Testis (tissue), 5 donors: ENCODE measurements at places on chromosomes 13 and 19.

GRCh38 chr19:13102666-13103580 is at the start of gene LYL1:
TSS of gene LYL1 (minus strand) at chr19:13102858. CDS start at chr19:13101171, 1,687 bp downstream.
- peak; percentile 81 for DNase-seq

DNA sequence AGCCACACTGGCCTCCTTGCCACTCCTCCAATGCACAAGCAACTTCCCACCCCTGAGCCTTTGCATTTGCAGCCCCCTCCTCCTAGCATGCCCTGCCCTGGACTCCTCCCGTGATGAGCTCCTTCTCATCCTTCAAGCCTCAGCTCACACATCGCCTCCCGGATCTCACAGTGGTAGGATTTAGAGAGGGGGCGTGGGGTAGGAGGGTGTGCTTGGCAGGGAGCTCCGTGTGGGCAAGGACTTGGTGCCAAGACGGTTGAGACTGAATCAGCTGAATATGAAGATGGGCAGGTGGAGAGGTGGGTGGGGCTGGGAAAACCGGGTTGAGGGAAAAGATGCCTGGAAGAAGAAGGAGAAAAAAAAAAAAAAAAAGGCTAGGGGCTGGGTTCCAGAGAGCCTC is 48.4 kb upstream of the ZNRF4 start:
- no peak for DNase-seq

DNA sequence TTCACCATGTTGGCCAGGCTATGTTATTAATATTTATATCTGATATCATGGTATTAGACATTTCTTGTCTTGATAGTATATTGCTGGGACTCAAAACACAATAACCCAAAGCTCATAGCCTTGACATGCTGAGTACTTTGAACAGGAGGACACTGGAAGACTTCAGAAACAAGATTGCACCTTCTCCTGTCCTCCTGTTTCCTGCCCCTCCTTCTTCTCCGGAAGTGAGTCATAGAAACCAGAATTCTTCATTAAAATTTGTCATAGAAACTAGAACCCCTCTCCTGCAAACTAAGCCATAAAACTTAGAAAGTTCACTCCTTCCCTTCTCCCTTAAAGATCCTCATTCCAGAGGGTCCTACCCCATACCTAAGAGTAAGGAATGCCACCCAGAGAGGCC is 400.2 kb downstream of the SLITRK5 start:
- DNase-seq, result no peak

DNA sequence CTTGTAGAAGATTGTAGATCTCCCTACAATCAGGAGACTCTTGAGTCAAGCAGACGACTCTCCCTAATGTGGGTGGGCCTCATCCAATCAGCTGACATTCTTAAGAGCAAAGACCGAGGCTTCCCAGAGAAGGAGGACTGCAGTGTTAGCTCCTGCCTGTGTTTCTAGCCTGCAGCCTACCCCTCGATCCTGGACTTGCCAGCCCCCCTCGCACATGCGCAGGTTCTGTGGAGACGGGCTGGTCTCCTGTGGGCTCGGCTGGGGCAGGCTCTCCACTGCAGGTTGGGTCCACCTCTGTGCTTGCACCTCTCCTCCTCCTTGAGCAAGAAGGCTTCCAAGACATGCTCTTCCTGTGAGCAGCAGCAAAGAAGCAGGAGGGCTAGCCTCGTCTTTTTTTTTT is 185.2 kb upstream of the SOX1 start:
- DNase-seq, result no peak

GRCh38 chr13:92849381-92849780 is 377.2 kb upstream of the GPC6 start:
- DNase-seq, result no peak

GRCh38 chr13:50810998-50811397 is 32.5 kb downstream of the DLEU7 start:
- DNase-seq, result no peak

GRCh38 chr13:30744681-30745077 is 9.3 kb downstream of the ALOX5AP start:
- DNase-seq, result no peak

DNA sequence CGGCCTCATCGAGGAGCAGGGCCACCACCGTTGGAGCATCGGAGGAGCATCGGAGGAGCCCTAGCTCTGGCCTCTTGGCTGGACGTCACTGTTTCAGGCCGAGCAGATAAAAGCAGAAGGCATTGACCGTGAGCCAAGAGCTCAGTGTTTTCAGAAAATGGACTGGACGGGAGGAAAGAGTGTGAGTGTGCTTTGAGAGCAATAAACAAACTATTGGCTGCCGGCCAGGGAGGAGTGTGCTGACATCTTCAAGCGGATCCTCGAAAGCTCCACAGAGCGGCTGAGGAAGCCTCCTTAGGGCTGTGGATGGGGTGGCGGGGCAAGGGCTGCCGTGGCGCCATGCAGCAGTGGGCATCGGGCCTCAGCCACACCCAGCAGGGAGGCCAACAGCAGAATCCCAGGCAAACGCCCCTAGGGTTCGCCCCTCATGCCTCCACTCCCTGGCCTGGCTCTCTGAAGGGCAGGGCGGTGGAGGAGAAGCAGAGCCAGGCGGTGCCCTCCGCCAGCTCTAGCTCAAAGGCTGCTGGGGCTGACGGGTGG is 41.8 kb downstream of the IRS2 start:
- peak; percentile 92 for DNase-seq

GRCh38 chr19:40081411-40081810 is 9.3 kb downstream of the ZNF780A start:
- DNase-seq, result no peak

- DNase-seq, result no peak
Observed at GRCh38 chr19:55387736-55388497, 2.2 kb downstream of the RPL28 start.

GRCh38 chr13:43861863-43862262 is 17.7 kb downstream of the CCDC122 start:
- no peak for DNase-seq

DNA sequence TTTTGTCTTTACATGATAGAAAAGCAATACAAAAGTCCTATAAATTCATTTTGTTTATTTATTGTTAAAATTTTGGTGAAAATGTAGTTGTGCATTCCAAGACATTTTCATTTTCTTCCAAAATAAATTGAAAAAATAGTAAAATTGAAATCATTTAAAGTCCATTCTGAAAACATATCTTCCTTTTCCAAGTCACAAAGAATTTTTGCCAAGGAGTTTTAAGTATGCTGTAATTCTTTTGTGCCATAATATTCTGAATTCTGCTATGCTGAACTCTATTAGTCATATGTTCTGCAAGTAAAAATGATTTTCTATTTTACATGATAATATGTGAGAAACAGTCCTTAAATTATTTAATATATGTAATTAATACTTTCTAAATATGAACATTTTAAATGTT is 879.6 kb upstream of the SLC10A2 start:
- no peak for DNase-seq

GRCh38 chr13:66477816-66478215 is 752.3 kb downstream of the PCDH9 start:
- no peak for DNase-seq

DNA sequence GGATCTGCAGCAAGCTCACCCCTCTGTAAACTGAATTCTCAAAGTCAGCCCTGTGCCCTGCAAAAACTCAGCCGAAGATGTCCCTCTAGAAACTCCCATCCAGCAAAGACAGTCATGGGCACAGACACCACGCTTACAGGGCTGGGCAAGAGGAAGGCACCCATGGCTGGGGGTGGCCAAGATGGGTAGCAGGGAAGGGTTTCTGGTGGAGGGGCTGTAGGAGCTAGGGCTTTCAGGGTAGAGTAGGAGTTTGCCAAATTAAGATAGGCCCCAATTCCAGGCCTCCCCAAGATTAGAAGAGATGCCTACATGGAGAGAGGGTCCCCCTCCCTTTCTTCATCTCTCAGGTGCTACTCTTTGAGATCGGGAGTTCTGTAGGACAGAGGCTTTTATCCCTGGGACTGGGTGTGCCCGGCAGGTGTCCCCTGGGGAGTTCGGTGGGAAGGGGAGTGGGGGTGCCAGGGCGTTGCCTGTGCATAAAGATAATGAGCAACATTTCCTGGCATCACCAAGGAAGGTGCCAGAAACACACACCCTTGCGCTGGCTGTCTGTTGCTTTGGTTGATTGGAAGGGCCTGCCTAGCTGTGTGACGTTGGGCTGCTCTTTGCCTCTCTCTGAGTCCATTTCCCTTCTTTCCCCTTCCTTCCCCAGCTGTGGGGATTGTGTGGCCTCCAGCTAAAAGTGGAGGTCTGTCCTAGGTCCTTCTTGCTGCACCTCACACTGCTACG is 9.4 kb downstream of the NRTN start:
- no peak for DNase-seq

- no peak for DNase-seq
Observed at GRCh38 chr13:53241891-53242348, 213.3 kb downstream of the OLFM4 start.

DNA sequence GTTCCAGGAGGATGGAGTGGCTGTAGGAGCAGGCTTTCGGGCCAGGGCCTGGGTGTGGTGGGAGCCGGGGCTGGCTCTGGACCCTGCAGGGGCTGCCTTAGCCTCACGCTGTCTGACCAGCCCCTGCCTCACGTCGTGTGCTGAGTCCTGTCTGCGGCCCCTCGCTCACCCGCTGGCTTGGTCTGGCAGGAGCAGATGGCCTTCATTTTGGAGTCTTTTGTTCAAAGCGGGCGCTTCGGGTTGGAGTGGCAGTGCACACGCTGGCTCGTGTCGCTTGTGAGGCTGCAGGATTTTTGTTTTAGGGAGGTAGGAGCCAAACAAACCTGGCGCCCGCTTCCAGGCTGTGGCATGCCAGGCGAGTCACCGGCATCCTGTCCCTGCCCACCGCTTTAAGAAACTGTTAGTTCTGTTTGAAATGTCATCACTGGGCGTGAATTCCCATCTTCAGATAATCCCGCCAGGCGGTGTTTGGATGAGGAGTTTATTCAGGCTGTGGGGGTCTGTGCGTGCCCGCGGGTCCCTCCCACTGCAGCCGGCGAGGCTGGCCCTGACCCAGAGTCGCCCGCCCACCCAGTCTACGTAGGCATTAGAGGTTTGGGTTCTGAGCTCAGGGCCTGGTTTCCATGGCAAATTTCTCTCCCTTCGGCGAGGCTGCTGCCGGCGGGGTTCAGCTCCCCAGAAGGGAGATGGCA is 89.8 kb downstream of the KDM4B start:
- no peak for DNase-seq

DNA sequence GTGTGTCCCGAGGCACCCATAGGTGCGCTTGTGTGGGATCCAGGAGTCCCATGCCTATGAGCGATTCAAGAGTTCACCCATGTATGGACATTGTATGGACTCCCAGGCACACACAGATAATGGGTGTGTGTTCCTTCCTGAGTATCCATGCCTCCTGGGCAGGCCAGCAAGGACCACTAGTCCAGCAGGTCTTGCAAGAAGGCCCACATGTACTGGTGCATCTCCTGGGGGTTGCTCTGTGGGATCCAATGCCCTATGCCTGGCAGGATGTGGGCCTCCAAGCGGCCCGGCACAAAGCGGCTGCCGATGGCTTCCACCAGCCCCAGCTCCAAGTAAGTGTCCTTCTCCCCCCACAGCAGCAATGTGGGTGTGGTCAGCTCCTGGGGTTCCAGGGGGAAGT is 5.0 kb downstream of the EPHX3 start:
- DNase-seq, result no peak

DNA sequence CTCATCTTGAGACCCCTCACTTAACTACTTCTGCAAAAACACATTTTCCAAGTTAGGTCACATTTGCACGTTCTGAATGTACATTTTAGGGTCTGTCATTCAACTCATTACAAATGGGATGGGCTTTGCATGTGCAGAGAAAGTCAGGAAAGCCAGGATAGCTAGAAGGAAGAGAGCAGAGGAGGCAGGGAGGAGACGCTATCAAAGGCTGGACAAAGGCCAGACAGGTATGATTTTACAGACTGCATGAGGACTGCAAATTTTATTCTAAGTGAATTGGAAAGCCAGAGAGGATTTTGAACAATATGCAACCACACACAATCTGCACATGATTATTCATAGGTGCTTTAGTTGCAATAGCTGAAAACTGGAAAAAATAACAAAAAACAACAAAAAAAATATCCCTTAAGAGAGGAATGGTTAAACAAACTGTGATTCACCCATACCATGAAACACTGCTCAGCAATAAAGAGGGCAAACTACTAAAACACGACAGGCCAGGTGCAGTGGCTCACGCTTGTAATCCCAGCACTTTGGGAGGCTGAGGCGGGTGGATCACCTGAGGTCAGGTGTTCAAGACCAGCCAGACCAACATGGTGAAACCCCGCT is 21.1 kb downstream of the SYDE1 start:
- DNase-seq, result no peak

GRCh38 chr13:37618554-37618953 is 20.0 kb upstream of the POSTN start:
- no peak for DNase-seq

- no peak for DNase-seq
Observed at GRCh38 chr13:41274881-41275280, 11.5 kb upstream of the MTRF1 start.

DNA sequence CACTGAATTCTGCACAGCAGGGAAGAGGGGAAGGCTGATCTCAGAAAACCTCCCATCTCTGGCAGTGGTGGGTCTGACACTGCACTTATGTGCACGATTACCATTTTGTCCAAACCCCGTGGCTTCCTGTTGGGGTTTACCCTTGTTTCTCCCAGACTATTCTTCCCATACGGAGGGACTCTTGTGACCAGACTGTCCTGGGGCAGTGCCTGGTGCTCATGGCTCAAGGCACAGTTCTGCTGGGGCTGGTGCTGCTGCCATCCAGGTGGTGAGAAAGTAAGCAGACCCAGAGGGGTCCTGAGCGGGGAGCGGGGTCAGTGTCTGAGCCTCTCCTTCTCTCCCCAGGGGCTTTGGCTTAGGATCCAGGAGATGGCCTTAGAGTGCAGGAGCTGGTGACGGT is 5.1 kb upstream of the SIGLEC9 start:
- no peak for DNase-seq

DNA sequence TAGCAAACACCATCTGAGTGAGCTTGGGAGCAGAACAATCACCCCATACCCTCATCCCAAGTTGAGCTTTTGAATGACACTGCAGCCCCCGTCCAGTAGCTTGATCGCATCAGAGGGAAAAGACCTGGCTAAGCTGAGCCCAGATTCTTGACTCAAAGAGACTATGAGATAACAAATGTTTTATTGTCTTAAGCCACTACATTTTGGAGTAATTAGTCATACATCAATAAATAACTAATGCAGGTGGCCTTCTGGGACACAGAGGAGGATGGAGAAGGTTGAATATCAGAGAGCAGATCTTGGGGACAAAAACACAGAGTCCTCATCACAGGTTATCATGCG is 24.6 kb upstream of the IGSF23 start:
- no peak for DNase-seq

DNA sequence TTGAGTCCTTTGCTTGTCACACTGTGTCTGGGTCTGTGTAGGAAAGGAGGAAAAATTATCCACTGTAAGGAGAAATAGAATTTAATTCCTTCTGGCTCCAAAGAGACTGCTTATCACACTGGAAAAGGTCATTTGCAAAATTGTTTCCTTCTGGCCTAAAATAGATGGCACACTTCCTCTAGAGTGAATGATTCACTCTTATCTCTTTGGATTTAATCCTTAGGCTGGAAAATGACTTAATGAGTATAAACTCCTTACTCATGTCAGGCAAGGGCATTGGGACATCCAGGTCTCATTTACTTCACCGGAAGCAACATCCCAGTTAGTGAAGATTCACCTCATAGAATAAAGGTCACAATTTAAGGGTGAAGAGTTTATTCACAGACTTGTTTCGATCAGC is 293.6 kb downstream of the OXGR1 start:
- DNase-seq, result no peak
